ENCODE measurements at places on chromosomes 7 and 10. TPM values are rescaled to one million over a fixed set of nuclear protein-coding genes. Genes with fewer than 3 reads are reported as not detected.

COL1A2 gene
- 33.1 TPM for polyA plus RNA-seq

AOAH gene
- 1.00 TPM for polyA plus RNA-seq

STEAP1 gene
- 0.82 TPM for polyA plus RNA-seq

NPTX2 gene
- polyA plus RNA-seq, result 4.8 TPM

CEP55 gene
- polyA plus RNA-seq, result not detected

DNA sequence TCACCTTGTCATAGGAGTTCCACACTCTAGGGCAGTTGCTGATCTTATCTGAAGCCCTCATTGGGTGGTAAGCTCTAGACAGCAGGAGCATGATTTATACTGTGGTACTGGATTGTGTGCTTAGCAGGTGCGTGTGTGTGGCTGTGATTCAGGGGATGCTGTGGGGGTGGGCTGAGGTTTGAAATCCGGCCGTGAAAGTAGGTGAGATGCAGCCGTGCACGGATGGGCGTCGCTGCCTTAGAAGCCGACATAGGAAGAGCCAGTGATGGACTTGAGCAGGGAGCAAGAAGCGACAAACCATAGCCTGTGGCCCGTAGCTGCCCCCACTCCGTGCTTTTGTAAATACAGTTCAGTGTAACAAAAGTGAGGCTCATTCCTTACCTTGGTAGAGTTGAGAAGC, 38.2 kb downstream of the PROSER2 start:
- no peak overlapping the region for H3K4me3 ChIP-seq
- DNase-seq, result no peak
- no peak overlapping the region for H3K27ac ChIP-seq
- H3K36me3 ChIP-seq, result no peaks in the 10 kb centered on the region

DNA sequence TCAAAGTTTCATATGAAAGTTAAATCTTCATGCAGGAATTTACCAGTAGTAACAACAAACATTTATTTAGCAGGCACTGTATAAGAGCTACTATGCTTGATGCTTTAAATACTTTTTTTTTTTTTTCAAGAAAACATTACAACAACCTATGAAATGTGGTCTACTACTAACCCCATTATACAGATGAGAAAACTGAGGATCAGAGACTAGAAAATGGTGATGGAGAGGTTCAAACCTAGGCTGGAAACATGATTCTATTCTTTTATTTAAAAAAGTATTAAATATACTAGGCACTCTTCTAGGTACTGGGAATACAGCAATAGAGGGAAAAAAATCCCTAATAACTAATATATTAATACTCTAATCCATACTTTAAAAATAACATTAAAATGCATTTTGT, 40.6 kb upstream of the TMEM168 start:
- H3K4me1 ChIP-seq, result no peaks in the 10 kb centered on the region
- no peaks in the 10 kb centered on the region for H3K27me3 ChIP-seq
- no peak overlapping the region for H3K4me3 ChIP-seq
- H3K27ac ChIP-seq, result no peak overlapping the region
- peaks cover 26% of the 10 kb centered on the region for H3K36me3 ChIP-seq

DNA sequence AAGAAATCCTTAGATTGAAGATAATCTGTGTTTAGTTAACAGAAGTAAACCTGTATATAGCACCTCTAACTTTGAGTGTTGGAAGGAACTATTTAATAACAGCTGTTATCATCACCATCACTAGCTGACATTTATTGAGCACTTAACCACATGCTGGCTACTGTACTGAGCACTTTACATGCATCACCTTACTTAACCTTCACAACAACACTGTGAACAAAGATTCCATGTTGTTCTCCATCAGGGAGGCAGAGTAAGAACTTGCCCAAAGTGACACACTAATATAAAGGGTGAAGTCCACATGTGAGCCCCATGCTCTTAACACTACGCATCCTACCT, 182.2 kb downstream of the ST7 start:
- no peak overlapping the region for H3K4me3 ChIP-seq
- no peak overlapping the region for H3K27ac ChIP-seq
- H3K27me3 ChIP-seq, result no peaks in the 10 kb centered on the region
- H3K36me3 ChIP-seq, result no peaks in the 10 kb centered on the region
- no peaks in the 10 kb centered on the region for H3K4me1 ChIP-seq
- DNase-seq, result no peak

- no peak overlapping the region for H3K4me3 ChIP-seq
- H3K27me3 ChIP-seq, result no peaks in the 10 kb centered on the region
- H3K36me3 ChIP-seq, result no peaks in the 10 kb centered on the region
- no peak overlapping the region for H3K27ac ChIP-seq
- DNase-seq, result no peak
These were observed 179.0 kb upstream of the DKK1 start for GRCh38 chr10:52135101-52135500.

GRCh38 chr10:22753786-22754185, 39.4 kb upstream of the PIP4K2A start:
- DNase-seq, result no peak
- no peaks in the 10 kb centered on the region for H3K27me3 ChIP-seq
- peaks cover 4% of the 10 kb centered on the region for H3K4me1 ChIP-seq
- H3K36me3 ChIP-seq, result no peaks in the 10 kb centered on the region
- H3K4me3 ChIP-seq, result no peak overlapping the region

GRCh38 chr10:79021331-79021907, 47.3 kb upstream of the ZMIZ1 start:
- no peaks in the 10 kb centered on the region for H3K36me3 ChIP-seq
- no peak overlapping the region for H3K27ac ChIP-seq
- no peaks in the 10 kb centered on the region for H3K4me1 ChIP-seq
- H3K4me3 ChIP-seq, result no peak overlapping the region
- DNase-seq, result no peak
- no peaks in the 10 kb centered on the region for H3K27me3 ChIP-seq

- no peak overlapping the region for H3K27ac ChIP-seq
- no peak for DNase-seq
These were observed 89.3 kb downstream of the MKI67 start for GRCh38 chr10:128036746-128037543.

GRCh38 chr7:7312323-7312722, 130.0 kb downstream of the C1GALT1 start:
- no peaks in the 10 kb centered on the region for H3K27me3 ChIP-seq
- no peaks in the 10 kb centered on the region for H3K4me1 ChIP-seq
- no peak for DNase-seq
- no peak overlapping the region for H3K4me3 ChIP-seq

GRCh38 chr7:139901056-139901795, 72.2 kb downstream of the TBXAS1 start:
- no peaks in the 10 kb centered on the region for H3K4me1 ChIP-seq
- DNase-seq, result no peak
- H3K27ac ChIP-seq, result no peak overlapping the region
- no peaks in the 10 kb centered on the region for H3K36me3 ChIP-seq
- H3K4me3 ChIP-seq, result no peak overlapping the region

DNA sequence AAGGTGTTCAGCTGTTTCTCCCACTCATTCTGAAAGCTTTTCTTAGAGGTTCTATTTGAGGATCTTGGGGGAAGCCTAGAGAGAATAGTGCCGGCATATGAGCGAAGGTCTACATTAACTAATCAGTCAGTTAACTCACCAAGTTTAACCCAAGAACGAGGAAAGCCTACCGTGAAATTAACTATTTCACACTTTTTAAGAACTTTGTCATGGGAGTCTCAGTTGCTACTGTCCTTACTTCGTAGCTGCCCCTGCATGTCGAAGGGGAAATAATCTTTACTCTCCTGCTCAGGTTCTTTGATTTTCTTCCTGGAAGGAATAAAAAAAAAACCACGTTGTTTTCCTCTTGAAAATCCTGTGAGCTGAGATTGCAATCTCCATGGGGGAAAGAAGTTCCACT, 115.1 kb downstream of the FRMD4A start:
- peaks cover 5% of the 10 kb centered on the region for H3K27me3 ChIP-seq
- H3K27ac ChIP-seq, result no peak overlapping the region
- no peak overlapping the region for H3K4me3 ChIP-seq

- no peak overlapping the region for H3K4me3 ChIP-seq
- no peak overlapping the region for H3K27ac ChIP-seq
- H3K4me1 ChIP-seq, result no peaks in the 10 kb centered on the region
- no peaks in the 10 kb centered on the region for H3K36me3 ChIP-seq
- H3K27me3 ChIP-seq, result no peaks in the 10 kb centered on the region
- no peak for DNase-seq
These were observed 54.9 kb downstream of the ABCB1 start for GRCh38 chr7:87545760-87546159.

- no peaks in the 10 kb centered on the region for H3K27me3 ChIP-seq
- H3K36me3 ChIP-seq, result no peaks in the 10 kb centered on the region
- no peaks in the 10 kb centered on the region for H3K4me1 ChIP-seq
- no peak overlapping the region for H3K4me3 ChIP-seq
- DNase-seq, result no peak
These were observed 93.8 kb downstream of the C1GALT1 start for GRCh38 chr7:7276161-7276560.

DNA sequence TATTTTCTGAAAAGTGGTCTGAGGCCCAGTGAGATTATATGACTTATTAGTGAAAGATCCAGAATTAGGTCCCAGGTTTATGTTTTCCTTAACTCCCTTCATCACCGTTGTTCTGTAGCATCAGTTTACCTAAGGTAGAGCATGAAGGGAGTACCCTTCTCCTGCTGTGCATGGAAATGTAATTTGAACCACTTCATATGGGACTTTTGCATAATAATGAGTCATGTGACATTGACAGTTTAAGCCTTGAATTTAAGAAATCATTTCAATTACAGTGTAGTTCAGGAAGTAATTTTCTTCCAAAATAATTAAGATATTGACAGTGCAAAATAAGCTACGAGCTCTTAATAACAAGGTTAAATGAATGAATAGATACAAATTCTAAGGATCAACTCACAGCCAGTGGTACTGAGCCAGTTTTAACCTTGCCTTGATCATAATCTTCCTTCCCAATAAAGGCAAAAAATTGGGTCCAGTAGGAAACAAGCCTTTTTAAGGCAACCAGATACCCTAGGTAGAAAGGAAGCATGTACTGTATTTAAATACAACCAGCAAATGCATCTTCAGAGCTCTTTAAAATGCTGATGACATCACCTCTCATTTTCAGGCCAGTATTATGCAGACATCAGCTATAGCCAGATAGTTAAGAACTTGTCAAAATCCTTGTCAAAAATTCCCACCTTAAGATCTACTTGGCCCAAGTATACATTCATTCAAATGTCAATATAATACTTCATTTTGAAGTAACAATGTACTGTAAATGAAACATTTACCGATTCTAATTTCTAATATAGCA, 48.8 kb upstream of the DKK1 start:
- no peak overlapping the region for H3K4me3 ChIP-seq
- no peaks in the 10 kb centered on the region for H3K27me3 ChIP-seq
- H3K27ac ChIP-seq, result no peak overlapping the region
- no peaks in the 10 kb centered on the region for H3K4me1 ChIP-seq

GRCh38 chr10:32055478-32056135, 618 bp downstream of the KIF5B start:
- H3K27me3 ChIP-seq, result no peaks in the 10 kb centered on the region
- H3K4me3 ChIP-seq, result peak overlapping the region; percentile 61
- peak overlapping the region; percentile 98 for H3K27ac ChIP-seq
- H3K36me3 ChIP-seq, result no peaks in the 10 kb centered on the region
- DNase-seq, result peak; percentile 77

GRCh38 chr7:47428052-47428767, 153.7 kb downstream of the TNS3 start:
- no peaks in the 10 kb centered on the region for H3K27me3 ChIP-seq
- DNase-seq, result no peak
- peaks cover 5% of the 10 kb centered on the region for H3K4me1 ChIP-seq
- H3K27ac ChIP-seq, result no peak overlapping the region

DNA sequence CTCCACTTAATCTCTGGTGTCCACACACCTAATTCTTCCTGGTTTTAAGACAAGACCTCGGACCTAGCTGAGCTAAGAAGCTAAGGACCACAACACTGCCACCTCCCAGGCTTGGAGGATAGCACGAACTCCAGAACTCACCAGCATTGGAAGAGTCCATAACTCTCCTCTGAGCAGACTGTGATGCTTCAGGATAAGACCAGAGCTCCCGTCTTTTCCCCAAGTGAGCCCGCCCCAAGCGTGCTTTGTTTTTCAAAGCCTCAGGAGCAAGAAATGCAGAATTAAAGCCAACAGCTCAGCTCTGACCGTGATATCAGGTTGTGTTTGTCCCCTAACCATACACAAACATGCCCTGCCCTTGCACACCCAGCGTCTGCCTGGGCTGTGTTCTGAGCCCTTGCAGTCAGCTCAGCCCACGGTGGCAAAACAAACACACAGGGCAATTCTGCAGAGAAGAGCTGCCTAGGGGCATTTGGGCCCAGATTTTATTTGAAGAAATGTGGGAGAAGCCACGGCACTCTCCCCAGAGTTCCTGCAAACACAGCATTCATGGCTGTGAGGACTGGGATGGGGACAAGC, 145.4 kb downstream of the WDR11 start:
- no peaks in the 10 kb centered on the region for H3K4me1 ChIP-seq
- H3K4me3 ChIP-seq, result no peak overlapping the region
- H3K36me3 ChIP-seq, result no peaks in the 10 kb centered on the region
- DNase-seq, result no peak
- H3K27ac ChIP-seq, result no peak overlapping the region

- no peak overlapping the region for H3K27ac ChIP-seq
- DNase-seq, result no peak
- no peak overlapping the region for H3K4me3 ChIP-seq
- H3K27me3 ChIP-seq, result no peaks in the 10 kb centered on the region
- no peaks in the 10 kb centered on the region for H3K4me1 ChIP-seq
- no peaks in the 10 kb centered on the region for H3K36me3 ChIP-seq
These were observed 61.2 kb upstream of the INPP5A start for GRCh38 chr10:132476146-132477065.

GRCh38 chr10:108462005-108462404, 1297.5 kb upstream of the SORCS1 start:
- H3K4me1 ChIP-seq, result no peaks in the 10 kb centered on the region
- H3K27ac ChIP-seq, result no peak overlapping the region
- no peak overlapping the region for H3K4me3 ChIP-seq
- H3K27me3 ChIP-seq, result peaks cover 8% of the 10 kb centered on the region
- H3K36me3 ChIP-seq, result no peaks in the 10 kb centered on the region

DNA sequence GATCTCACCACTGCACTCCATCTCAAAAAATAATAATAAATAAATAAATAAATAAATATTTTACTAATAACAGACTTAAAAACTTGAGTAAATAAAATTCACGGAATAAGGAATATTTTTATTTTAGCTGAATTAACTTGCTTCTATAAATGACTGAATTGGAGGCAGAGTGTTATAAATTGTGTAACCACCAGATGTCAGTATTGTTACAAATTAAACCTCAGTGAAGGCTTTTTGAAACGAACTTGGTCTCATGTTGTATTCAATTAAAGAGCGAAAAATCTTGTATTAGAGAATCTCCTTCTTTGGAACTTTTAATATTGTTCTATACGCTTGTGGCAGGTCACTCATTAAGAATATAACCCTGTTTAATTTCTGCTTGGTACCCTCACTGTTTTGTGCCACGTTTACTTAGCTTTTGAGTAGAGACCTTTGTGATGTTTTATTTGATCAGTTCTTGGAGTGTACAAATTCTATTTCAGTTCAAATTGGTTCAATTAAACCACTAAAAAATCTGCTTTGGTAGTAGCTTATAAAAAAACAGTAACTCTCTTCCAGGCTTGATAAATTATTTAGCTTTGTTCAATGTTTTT, 45.6 kb upstream of the SCIN start:
- no peak overlapping the region for H3K4me3 ChIP-seq
- peaks cover 4% of the 10 kb centered on the region for H3K27me3 ChIP-seq
- H3K4me1 ChIP-seq, result no peaks in the 10 kb centered on the region

Data from heart left ventricle (tissue), 16 donors.